ENCODE measurements at places on chromosomes 7 and 10.

DNA sequence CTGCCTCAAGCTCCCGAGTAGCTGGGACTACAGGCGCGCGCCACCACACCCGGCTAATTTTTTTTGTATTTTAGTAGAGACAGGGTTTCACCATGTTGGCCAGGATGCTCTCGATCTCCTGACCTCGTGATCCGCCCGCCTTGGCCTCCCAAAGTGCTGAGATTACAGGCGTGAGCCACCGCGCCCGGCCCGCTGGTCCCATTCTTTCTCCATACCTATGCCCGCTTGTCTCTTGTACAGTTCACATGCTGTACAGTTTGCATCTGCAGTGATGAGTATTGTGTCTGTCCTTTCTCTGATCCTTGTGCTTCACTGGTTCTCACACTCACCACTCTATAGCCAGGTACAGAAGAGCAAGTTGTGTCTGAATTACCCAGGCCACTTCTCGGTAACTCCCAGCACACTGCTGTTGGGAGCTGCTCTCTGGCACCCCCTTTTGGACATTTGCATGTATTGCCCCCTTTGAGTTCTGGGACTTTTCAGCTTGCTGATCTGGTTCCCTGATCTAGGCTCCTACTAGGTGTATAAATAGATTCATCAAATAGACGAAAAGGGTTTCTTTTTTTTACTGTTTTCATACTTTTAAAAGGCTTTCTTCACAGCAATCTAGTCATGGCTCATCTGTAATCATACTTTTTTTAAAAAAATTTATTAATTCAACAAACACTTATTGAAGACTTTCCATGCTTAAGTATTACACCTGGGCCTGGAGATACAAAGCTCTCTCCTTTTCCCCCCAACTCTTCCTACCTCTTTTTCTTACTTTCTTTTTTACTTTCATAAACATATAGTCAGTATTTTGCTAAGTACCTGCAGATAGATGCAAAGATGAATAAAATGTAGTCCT is 53.5 kb downstream of the AOAH start:
- no peak for DNase-seq

DNA sequence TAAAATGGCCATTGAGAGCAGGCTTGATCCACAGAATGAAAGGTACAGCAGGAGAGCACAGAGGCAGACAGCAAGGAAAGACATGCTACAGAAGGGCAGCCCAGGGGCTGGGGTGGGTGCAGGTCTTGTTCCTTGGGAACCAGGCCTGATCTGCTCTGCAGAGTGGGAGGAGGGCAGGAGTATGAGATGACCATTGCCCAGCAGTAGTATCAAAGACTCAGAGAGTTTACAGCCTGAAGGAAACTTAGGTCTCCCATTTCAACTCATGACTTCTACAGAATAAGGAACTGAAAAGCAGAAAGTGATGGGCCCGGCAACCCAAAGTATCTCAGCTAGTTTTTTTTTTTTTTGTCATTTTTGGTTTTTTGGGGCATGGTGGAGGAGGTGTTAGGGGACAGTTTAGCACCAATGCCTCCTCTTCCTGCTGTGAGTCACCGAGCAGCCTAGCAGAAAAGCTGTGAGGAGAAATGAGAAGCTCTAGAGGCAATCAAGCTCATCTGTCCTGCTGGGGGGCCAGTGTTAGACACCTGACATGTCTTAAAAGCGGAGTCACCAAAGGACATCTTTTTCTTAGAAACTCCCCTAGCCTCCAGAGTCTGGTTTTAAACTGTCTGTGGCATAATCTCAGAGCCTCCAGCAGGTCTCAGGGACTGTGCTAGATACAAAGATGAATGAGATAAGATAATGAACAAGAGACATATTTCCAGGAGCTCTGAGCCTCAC is 34.3 kb upstream of the HERPUD2 start:
- DNase-seq = no peak

- no peak for DNase-seq
Observed at GRCh38 chr10:123962756-123963530, 71.3 kb upstream of the CPXM2 start.

DNA sequence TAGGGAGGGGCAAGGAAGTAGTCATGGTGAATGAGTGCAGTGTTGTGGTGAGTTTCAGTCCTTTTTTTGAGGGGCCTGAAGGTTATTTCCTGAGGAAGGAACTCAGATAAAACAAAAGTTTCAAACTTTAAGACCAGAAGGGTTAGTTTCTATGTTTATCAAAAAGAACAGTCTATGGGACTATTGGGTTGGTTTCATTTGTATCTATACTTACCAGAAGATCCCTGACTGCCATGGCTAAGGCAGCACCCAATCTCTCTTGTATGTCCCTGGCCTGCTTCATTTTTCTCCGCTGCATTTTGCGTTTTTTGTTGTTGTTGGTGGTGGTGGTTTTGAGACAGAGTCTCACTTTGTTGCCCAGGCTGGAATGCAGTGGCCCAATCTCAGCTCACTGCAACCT is 19.3 kb upstream of the GAD2 start:
- DNase-seq = no peak

- no peak for DNase-seq
Observed at GRCh38 chr10:119616882-119617570, 20.3 kb upstream of the TIAL1 start.

DNA sequence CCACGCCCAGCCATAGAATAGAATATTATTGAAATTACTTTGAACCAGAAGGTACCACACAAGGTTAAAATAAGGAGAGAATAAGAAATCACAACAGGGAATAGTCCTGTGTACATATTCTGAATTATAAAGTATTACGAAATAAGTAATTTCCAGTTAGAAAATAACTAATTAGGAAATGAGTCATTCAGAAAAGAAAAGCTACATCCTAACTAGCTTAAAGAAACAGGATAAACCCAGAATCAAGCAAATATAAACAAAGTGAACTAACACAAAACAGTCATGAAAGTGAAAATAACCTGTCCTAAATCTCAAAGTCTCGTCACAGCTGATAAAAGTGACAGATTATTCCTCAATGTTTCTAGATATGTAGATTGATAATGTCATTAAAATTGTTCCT is 74.8 kb upstream of the NEBL start:
- no peak for DNase-seq

GRCh38 chr7:157437519-157438061 is 100.8 kb downstream of the DNAJB6 start:
- DNase-seq = peak; percentile 20

DNA sequence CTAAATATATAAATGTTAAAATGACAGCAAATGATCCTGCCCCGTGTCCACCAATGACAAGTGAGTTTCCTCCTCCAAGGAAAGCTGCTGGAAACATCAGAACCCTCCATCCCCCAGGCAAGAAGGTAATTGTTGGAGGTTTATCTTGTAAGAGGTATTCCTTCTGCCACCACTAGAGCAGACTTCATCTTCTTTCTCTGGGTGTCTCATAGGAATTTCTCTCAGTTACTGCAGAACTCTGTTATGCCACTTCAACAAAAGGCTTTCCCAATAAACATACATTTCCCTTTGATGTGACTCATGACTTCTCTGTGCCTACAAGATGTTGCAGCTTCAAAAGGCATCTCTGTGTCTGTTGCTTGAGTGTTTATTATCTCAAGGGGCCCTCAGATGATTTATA is 279.1 kb downstream of the BMPER start:
- DNase-seq = no peak

GRCh38 chr7:1403638-1404459 is 55.4 kb downstream of the MICALL2 start:
- DNase-seq = no peak

GRCh38 chr10:48574817-48575380 is 30.0 kb downstream of the ARHGAP22 start:
- no peak for DNase-seq

GRCh38 chr7:69633122-69633831 is 35.0 kb downstream of the AUTS2 start:
- DNase-seq = no peak

GRCh38 chr10:89792187-89792586 is 90.8 kb downstream of the KIF20B start:
- no peak for DNase-seq

- DNase-seq = no peak
Observed at GRCh38 chr7:130444234-130444633, 3.4 kb upstream of the CEP41 start.

DNA sequence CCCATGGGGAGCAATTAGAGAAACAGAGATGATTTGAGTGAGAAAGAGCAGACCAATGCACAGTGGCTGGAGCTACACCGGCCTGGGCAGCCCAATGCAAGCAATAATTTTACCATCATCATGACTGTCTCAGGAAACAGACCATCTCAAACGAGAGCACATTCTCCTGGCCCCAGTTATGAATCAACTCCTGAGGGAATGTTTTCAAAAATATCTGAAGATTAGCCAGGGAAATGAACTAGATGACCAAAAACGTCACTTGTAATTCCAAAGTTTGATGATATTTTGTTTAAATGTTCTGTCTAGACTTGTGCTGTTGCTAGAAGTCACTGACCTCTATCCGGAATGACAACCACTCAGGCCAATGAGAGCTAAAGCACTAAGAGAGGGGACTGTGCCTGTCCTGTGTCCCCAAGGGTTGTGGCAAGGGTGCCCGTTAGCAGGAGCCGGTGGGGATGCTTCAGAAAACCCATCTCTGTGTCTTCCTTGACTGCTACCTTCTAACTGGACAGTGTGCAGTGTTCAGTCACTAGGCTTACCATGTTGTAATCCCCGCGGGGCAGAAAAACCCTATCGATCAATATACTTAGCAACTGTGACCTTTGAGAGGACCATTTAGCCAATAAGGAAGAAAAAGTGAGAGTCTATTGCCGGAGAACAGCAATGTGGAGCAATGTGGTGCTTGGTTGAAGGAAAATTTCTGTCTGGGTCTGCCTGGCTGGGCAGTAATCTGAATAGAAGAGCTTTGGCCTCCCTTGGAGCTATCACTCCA is 202.4 kb downstream of the ADAM12 start:
- DNase-seq = no peak

GRCh38 chr10:49089557-49090188 is 25.6 kb downstream of the VSTM4 start:
- no peak for DNase-seq

DNA sequence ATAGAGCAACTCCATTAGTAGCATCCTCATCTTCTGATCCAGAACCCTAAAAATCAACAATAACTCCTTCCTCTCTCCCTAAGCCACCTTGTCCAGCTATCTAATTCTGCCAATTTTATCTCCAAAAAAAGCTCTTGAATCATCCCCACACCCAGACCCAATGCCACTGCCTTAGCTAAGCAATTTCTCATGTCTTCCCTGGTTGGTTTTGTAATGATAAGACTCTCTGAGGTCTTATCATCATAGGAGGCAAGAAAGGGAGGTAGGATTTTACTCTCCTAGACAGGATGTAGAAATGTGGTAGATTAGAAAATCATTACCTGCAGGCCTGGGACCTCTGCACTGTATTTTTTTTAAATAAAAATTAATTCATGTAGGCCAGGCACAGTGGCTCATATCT is 283.5 kb upstream of the NEBL start:
- DNase-seq = no peak

DNA sequence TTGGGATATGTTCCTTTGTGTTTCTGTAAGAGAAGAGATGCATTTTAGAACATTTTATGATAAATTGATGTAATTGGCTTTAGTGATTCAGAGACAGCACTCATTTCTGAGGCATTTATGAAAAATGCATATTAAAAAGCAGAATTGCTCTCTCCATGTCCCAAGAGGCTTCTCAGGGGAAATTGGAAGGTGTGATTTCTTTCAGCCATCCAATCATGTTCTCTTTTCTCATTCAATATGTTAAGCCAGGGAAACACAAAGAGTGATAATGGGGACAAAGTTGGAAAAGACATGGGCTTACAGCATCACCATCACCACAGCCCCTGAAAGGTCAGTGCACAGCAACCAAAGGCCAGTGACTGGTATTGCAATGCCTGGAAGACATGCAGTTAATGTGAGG is 129.9 kb upstream of the COL1A2 start:
- no peak for DNase-seq

DNA sequence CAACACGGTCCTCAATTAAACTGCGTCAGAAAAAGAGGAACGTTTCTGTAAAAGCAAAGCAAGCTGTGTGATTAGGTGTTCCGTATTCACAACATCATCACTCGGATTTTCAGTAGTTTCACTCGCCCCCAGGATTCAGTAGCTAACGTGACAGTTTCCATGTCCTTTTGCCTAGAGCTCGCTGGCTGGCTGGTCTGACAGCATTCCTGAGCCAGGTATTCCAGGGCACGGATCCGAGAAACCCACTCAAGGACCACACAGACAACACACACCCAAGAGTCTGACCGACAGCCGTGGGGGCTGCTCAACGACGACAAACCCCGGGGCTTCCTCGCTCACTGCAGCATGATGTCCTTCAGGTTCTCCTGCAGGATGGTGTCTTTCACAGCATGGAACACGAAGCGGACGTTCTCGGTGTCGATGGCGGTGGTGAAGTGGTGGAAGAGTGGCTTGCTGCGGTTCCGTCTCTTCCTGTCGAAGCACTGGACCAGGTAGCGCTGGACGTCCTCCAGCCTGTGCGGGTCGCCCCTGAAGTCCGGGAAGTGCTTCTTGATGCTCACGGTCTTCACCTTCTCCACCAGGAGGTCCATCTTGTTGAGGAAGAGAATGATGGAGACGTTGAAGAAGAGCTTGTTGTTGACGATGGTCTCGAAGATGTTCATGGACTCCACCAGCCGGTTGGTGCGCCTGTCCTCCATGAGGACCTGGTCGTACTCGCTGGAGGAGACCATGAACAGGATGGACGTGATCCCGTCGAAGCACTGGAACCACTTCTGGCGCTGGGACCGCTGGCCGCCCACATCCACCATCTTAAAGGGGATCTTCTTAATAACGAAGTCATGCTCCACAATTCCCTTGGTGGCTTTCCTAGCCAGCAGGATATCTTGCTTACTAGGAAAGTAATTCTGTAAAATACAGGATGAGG is 43.1 kb downstream of the AMZ1 start:
- DNase-seq = no peak

DNA sequence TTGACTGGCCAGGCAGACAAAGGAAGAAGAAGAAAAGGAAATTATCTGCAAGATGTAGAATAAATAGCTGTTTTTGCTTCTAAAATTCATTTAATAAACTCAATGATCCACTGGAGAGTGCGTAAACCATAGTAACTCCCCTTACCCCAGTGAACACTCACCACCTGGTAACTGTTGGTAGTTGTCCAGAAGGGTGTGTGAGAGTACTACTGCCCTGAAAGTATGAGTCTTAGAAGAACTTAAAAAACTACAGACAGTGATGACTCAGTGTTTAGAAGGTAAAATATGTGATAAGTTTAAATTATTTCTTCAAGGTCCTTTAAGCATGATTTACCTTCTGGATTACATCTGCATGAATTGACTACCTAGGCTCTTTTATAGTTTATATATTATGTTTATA is 53.0 kb upstream of the SEMA3A start:
- no peak for DNase-seq

DNA sequence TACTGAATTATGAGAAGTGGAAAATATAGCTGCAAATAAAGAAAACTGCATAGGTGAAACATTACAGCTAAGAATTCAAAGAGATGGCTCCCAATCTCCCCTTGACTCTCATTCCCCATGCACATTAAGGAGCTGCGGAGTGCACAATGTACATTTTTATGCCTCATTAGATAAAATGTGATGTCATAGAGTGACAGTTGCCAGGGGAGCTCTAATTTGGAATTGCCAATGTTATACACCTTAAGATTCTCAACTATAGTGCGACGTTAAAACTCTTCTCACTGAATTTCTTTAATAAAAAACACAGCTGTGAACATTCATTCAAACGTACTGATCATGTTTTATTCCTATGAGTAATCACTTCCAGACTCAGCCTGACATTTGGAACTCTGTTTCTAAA is 386.9 kb upstream of the CELF2 start:
- DNase-seq = no peak

GRCh38 chr10:15448598-15448997 is 77.5 kb upstream of the FAM171A1 start:
- no peak for DNase-seq

All from aorta (tissue), 5 donors.